NCI-H460 (cell line): ENCODE measurements at places on chromosomes 6 and 20. TPM values are rescaled to one million over a fixed set of nuclear protein-coding genes. Genes with fewer than 3 reads are reported as not detected.

DNA sequence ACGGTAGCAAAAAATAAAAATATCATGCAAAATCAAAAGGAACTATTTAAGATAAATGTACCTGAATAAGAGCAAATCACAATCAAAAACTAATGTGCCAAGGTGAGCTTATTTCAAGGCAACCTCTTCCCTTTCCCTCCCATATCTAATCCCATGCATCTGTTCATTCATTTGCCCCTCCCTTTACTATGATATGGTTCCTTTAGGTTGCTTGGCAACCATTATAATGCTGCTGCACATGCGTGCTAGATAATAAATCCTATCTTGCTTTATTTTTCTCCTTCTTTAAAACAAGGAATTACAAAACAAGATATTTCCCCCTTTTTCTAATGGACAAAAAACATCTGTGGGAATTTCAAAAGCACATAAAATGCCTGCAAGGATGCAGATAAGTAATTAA, 318.2 kb upstream of the POU3F2 start:
- no peak for DNase-seq

GRCh38 chr6:80508885-80509630, 402.6 kb downstream of the BCKDHB start:
- no peak for DNase-seq

GRCh38 chr6:49855221-49855620, 11.1 kb downstream of the CRISP1 start:
- no peak for DNase-seq

- no peak for DNase-seq
These were observed at the start of gene TXLNB for GRCh38 chr6:139291813-139292619. TSS of gene TXLNB (minus strand) at chr6:139291998. CDS start at chr6:139288899, 3,099 bp downstream.

DNA sequence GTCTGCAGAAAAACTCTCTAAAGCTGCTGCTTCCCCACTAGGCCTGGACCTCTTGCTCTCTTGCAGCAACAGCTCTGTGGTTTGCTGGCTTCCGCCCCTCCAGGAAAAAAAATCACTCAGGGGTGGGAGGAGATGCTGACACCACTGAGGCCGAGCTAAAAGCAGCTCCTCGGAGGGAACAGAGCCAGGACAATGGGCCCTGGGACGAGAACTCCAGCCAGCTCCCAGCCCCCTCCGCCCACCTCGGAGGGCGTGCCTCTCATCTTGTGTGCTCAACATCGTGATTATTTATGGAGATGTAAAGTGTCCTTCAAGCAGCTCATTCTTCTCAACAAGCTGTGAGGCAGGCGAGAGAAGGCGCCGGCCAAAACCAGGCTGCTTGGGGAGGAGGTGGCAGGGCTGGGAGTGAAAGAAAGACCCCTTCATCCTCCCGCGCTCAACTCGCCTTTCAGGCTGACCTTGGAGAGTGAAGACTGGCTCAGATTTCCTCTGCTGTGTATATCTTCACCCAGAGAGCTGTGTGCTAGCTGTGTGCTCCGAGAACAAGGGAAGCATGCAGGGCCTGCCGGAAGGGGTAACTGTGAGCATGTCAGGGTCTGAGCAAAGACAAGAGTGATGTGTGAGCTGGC, 53.5 kb upstream of the LRFN2 start:
- DNase-seq, result no peak

DNA sequence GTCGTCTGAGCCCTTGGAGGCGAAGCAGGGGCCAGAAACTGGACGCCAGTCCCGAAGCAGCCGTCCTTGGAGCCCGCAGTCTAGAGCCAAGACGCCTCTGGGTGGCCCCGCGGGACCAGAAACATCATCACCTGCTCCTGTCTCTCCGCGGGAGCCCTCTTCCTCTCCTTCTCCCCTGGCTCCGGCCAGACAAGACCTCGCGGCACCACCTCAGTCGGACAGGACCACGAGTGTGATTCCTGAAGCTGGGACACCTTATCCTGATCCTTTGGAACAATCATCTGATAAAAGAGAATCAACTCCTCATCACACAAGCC, 416 bp downstream of the RSPH4A start:
- DNase-seq, result no peak

- no peak for DNase-seq
These were observed 710.5 kb upstream of the HS3ST5 start for GRCh38 chr6:115053169-115053860.

DNA sequence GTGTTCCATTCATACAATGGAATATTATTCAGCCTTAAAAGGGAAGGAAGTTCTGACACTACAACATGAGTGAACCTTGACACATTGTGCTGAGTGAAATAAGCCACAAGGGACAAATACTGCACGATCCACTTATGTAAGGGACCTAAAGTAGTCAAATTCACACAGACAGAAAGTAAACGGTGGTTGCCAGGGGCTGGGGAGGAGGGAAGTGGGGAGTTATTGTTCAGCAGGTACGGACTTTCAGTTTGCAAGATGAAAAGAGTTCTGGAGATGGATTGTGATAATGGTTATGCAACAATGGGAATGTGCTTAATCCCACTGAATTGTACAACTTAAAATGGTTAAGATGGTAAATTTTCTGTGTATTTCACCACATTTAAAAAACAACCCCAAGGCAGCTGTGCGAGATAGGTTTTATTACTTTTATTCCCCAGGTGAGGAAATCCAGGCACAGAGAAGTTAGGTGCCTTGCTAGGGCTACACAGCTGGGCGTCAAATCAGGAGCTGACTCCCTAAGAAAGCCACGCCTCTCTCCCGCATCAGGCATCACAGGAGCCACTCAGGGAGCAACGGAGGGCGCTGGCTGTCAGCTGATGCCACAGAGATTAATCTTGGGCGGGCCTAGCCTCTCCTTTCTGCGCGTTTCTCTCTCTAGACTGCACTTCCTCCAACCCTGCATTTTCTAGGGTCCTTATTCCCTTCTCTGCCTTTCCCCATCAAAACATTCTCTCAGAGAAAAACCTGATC, 9.3 kb upstream of the TRAF3IP2 start:
- peak; percentile 42 for DNase-seq

DNA sequence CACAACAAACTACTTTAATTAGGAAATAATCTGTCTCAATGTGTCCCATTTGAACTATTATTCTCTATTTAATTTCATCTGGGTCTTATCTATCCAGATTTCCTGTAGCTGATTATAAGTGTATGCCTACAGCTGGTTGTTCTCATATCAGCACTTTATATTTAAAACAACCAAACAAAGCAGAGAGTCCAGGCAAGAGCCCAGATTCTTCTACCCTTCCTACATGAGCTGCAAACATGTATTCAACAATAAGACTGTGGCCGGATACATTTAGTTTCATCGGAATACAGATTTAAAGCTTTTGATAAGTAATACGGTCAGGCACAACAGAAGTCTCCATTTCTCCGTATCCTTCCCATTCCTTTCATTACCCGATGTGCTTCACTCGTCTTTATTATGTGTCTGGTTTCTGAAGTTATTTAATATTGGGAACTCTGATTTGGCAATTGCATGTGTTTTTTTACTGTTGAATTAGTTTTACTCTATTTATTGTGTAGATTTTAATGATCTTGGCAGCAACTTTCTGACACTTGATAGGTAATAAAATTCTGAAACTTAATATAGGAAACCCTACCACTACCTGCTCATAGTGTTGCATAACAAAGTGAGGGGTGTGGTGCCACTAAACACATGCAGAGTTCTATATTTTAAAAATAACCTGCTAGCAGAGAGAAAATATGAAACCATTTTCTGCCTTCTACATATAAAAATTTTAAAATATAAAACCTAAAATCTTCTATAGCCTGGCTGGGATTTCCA, 653.5 kb upstream of the PTCHD4 start:
- no peak for DNase-seq

DNA sequence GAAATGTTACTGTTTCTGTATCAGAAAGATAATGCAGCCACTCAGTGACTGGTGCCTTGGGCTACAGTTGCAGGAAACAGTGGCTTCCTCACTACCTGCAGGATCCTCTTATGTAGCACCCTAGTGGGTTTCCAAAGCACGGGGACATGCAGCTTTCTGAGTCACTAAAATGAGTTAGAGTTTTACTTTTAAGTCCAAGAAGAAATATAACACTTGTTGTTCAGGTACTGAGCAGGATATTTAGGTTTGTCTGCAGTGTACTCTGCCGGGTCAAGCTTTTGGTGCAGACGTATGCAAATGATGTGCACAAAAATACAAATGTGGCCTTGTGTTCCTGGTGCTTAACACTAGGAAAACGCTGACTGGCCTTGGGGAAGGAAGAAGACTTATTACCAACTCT, 22.0 kb downstream of the ACSS1 start:
- no peak for DNase-seq

- no peak for DNase-seq
These were observed 707 bp downstream of the MAN1A1 start for GRCh38 chr6:119348748-119349360.

GRCh38 chr6:160386869-160387530, 38.8 kb downstream of the SLC22A3 start:
- peak; percentile 19 for DNase-seq

The R3HDML gene
- total RNA-seq, result not detected in 2 replicates

The PRRT1 gene
- total RNA-seq, result 0.20 and 0.37 TPM in 2 replicates

The MCM8 gene
- total RNA-seq, result 18.6 and 19.3 TPM in 2 replicates

The LRRC1 gene
- 3.2 and 4.2 TPM in 2 replicates for total RNA-seq

The KAT14 gene
- 6.3 and 7.3 TPM in 2 replicates for total RNA-seq
